Kidney (tissue), 22 donors: ENCODE measurements at places on chromosomes 1 and 21. TPM values are rescaled to one million over a fixed set of nuclear protein-coding genes. Genes with fewer than 3 reads are reported as not detected.

GLIS1 gene
- 3.7 TPM for polyA plus RNA-seq

B3GALT2 gene
- polyA plus RNA-seq = 2.2 TPM

CDC42BPA gene
- polyA plus RNA-seq = 11.2 TPM

SLAMF9 gene
- polyA plus RNA-seq = not detected

OR2G6 gene
- polyA plus RNA-seq = 0.09 TPM

FLG gene
- not detected for polyA plus RNA-seq

PROX1 gene
- polyA plus RNA-seq = 0.92 TPM

SCAF4 gene
- polyA plus RNA-seq = 7.4 TPM

RHD gene
- polyA plus RNA-seq = not detected

TMEM52 gene
- 5.1 TPM for polyA plus RNA-seq

SLC6A9 gene
- polyA plus RNA-seq = 2.0 TPM

EVA1C gene
- polyA plus RNA-seq = 13.8 TPM

CKS1B gene
- polyA plus RNA-seq = 43.1 TPM

C1QB gene
- 95.1 TPM for polyA plus RNA-seq

CYP4A11 gene
- 384 TPM for polyA plus RNA-seq

DYNLT4 gene
- not detected for polyA plus RNA-seq

ASB17 gene
- polyA plus RNA-seq = not detected

KHDC4 gene
- 19.8 TPM for polyA plus RNA-seq

SLC35A3 gene
- 17.9 TPM for polyA plus RNA-seq

CAP1 gene
- polyA plus RNA-seq = 128 TPM

LIPI gene
- polyA plus RNA-seq = not detected

LAX1 gene
- polyA plus RNA-seq = not detected

DCDC2B gene
- polyA plus RNA-seq = not detected

LCE1A gene
- not detected for polyA plus RNA-seq

KIAA1614 gene
- 5.4 TPM for polyA plus RNA-seq

ENTREP3 gene
- 19.8 TPM for polyA plus RNA-seq
